ENCODE measurements at places on chromosomes 6 and 20. TPM values are rescaled to one million over a fixed set of nuclear protein-coding genes. Genes with fewer than 3 reads are reported as not detected.

Gene APOM
- 4.4 TPM for total RNA-seq

Gene DDO
- 0.81 TPM for total RNA-seq

Gene TTBK1
- not detected for total RNA-seq

DNA sequence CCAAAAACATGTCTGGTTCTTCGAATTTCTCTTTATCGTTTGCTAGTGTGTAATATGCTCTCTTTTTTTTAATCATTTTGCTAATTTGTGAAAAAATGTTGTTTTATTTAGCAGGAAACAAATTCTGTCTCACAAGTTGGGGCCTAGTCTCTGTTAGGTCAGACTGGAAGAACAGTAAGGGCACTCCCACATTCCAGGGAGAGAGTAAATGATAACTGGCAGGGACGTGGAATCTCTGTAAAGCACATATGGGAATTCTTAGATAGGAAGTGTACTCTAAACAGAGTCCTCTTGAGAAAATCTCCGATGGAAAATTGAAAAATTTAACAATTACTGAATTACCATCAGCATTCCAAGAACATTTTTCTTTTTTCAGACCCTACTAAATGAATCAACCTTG lies 16.4 kb upstream of the CCDC28A start:
- no peaks in the 10 kb centered on the region for H3K27me3 ChIP-seq
- H3K36me3 ChIP-seq: no peaks in the 10 kb centered on the region
- no peak overlapping the region for H3K4me3 ChIP-seq

DNA sequence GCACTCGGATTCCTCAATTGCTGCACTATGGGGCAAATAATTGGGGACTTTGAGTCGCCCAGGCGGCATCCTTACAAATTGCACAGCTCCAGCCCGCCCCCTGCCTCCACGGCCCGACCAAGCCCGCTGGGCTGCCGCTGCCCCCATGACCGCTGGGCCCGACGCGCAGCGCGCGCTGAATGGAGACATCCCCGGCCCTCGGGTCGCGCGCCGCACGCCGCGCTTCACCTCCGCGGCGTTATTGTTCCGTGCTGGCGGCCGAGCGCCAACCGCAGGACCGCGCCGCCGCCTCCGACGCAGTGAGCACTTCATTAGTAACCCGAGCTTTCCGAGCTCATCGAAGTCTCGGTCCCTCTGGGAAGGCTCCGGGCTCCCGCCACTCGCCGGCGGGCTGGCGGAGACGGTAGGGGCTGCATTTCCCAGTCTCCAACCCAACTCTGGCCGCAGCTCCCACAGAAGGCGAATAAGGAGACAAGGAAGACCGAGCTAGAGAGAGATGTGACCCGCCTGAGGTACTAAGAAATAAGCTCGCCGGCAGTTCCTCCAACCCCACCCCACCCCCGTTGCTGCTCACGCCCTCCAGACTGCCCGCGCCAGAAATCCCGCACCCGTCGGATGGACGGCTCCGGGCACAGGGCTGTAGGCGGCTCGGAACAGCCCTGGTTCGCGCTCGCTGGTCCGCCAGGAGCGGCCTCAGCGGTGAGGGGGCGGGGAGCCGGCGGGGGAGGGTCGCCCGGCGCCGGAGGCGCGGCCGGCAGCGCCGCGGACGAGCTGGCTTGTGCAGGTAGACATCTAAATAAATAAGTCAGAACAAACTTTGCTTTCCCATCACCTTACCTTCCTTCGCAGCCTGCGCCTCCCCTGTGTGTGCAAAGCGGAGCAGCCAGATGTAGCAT lies 703 bp downstream of the EPHA7 start:
- peak overlapping the region; percentile 59 for H3K4me3 ChIP-seq
- no peaks in the 10 kb centered on the region for H3K36me3 ChIP-seq
- H3K27me3 ChIP-seq: peaks cover 78% of the 10 kb centered on the region
- H3K4me1 ChIP-seq: peaks cover 40% of the 10 kb centered on the region

- no peak for DNase-seq
- no peaks in the 10 kb centered on the region for H3K4me1 ChIP-seq
- H3K4me3 ChIP-seq: no peak overlapping the region
- H3K27me3 ChIP-seq: no peaks in the 10 kb centered on the region
- no peaks in the 10 kb centered on the region for H3K36me3 ChIP-seq
These were observed 152.4 kb upstream of the MAN1A1 start for GRCh38 chr6:119501798-119502483.

GRCh38 chr20:21523281-21523868 lies 9.5 kb upstream of the NKX2-2 start:
- no peaks in the 10 kb centered on the region for H3K36me3 ChIP-seq
- peaks cover 18% of the 10 kb centered on the region for H3K4me1 ChIP-seq
- no peak overlapping the region for H3K27ac ChIP-seq
- no peak for DNase-seq
- peaks cover 86% of the 10 kb centered on the region for H3K27me3 ChIP-seq

DNA sequence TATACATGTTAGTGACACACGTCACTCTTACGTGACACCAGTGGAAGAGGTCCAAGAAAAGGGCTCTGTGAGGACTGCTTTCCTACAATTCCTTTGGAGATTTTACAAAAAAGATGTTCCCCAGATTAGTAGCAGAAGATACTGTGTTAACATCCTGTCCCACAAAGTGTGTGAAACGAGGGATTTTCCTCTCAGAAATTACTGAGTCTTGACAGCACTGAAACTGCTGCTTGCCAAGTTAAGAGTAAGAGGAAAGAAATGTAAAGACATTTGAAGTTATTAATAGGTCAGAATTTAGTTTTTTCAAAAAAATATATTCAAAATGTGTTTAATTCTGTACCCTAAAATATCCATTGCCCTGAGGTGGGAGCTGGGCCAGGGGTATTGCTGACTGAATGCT lies 58.8 kb upstream of the MAP7 start:
- H3K27ac ChIP-seq: peak overlapping the region; percentile 59
- peaks cover under 1% of the 10 kb centered on the region for H3K36me3 ChIP-seq
- no peak for DNase-seq

DNA sequence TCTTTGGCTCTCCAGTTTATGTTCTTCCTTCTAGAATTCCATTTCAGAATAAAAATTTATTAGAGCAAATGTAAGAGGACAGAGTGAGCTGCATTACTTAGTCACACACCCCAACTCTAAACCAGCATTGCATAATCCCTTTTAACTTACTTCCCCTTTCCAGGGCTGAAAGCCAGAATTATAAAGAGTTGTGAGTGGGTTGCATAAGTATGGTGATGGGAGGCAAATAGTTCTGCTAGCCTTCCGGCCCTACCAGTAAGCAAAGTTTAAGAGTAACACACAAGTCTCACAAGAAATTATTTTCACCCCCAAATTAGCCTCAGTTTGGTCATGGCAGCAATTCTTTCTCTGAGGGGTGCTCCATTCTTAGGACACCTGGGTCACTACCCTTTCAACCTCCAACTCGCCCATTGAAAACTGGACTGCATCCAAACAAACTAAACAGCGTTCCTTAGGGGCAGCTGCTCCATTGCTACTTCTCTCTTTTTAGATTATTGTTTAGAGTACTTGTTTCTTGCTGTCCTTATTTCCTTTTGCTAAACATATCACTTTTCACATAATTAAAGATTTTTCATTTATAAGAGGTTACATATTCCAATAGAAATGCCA lies 1.6 kb downstream of the KIAA0408 start:
- H3K27ac ChIP-seq: peak overlapping the region; percentile 51
- no peaks in the 10 kb centered on the region for H3K27me3 ChIP-seq
- peak overlapping the region; percentile 26 for H3K4me3 ChIP-seq
- H3K4me1 ChIP-seq: peaks cover 29% of the 10 kb centered on the region
- no peaks in the 10 kb centered on the region for H3K36me3 ChIP-seq
- DNase-seq: no peak

GRCh38 chr6:136303516-136303915 lies 13.9 kb upstream of the BCLAF1 start:
- H3K27ac ChIP-seq: no peak overlapping the region
- no peaks in the 10 kb centered on the region for H3K36me3 ChIP-seq

DNA sequence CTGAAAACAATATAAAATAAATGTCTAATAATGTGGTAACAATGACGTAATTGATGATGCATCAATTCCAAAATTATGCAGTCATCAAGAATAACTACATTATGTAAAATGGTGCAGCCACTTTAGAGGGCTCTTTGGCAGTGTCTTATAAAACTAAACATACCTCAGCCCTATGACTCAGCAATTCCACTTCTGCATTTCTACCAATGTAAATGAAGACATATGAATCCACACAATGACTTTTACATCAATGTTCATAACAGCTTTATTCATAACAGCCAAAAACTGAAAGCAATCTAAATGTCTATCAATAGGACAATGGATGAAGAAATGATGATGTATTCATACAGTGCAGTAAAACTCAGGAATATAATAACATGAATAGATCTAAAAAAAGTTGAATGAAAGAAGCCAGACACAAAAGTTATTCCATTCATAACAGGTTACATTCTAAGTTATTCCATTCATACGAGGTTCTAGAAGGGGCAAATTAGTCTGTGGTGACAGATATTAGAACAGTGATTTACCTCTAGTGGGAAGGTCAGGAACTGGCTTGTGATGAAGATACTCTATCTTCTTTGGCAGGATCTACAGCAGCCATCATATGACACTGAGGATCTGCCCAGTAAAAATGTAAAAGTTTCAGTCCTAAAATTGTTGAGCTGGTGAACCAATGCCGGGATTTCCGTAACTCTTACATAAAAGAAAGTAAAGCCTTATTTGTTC lies 396.1 kb downstream of the PLCB1 start:
- no peak overlapping the region for H3K4me3 ChIP-seq
- no peak for DNase-seq
- H3K4me1 ChIP-seq: no peaks in the 10 kb centered on the region
- no peak overlapping the region for H3K27ac ChIP-seq
- no peaks in the 10 kb centered on the region for H3K27me3 ChIP-seq
- no peaks in the 10 kb centered on the region for H3K36me3 ChIP-seq

- H3K27ac ChIP-seq: peak overlapping the region; percentile 30
- no peak overlapping the region for H3K4me3 ChIP-seq
- H3K27me3 ChIP-seq: no peaks in the 10 kb centered on the region
- peak; percentile 16 for DNase-seq
These were observed 14.7 kb downstream of the JAG1 start for GRCh38 chr20:10658876-10659632.

- peak overlapping the region; percentile 10 for H3K27ac ChIP-seq
- H3K4me1 ChIP-seq: peaks cover 18% of the 10 kb centered on the region
- no peak for DNase-seq
- no peaks in the 10 kb centered on the region for H3K36me3 ChIP-seq
- H3K27me3 ChIP-seq: no peaks in the 10 kb centered on the region
These were observed 24.9 kb upstream of the IER3 start for GRCh38 chr6:30769088-30769852.
